ENCODE measurements at places on chromosomes 2 and 18.

- no peak for DNase-seq
These were observed 43.9 kb downstream of the MARCHF4 start for GRCh38 chr2:216328347-216328746.

DNA sequence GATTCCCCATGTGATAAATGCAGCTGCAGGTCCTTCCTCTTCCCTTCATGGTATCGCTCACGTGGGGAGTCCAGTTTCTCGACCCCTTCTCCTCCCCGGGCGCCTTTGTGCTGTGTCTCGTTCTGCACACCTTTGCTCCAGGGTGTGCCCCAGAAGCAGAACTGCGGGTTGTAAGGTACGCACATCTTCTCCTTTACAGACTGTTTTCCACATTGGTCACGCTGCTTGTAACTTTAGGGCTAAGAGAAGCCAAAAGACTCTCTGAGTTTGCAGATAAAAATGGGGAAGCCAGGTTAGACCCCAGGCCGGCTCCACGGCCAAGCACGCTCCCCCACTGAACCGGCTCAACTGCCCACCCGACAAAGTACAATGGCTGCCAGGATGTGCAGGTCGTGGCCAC, 45.9 kb upstream of the TFCP2L1 start:
- DNase-seq: no peak

GRCh38 chr2:217360781-217361482, 501.1 kb upstream of the TNP1 start:
- DNase-seq: no peak

- no peak for DNase-seq
These were observed 41.5 kb upstream of the CHRNA1 start for GRCh38 chr2:174805803-174806202.

GRCh38 chr18:73679941-73680712, 467.5 kb downstream of the FBXO15 start:
- DNase-seq: no peak

GRCh38 chr2:132795220-132795619, 125.2 kb upstream of the LYPD1 start:
- DNase-seq: no peak

- no peak for DNase-seq
These were observed 17.4 kb upstream of the NEMP2 start for GRCh38 chr2:190551928-190552327.

DNA sequence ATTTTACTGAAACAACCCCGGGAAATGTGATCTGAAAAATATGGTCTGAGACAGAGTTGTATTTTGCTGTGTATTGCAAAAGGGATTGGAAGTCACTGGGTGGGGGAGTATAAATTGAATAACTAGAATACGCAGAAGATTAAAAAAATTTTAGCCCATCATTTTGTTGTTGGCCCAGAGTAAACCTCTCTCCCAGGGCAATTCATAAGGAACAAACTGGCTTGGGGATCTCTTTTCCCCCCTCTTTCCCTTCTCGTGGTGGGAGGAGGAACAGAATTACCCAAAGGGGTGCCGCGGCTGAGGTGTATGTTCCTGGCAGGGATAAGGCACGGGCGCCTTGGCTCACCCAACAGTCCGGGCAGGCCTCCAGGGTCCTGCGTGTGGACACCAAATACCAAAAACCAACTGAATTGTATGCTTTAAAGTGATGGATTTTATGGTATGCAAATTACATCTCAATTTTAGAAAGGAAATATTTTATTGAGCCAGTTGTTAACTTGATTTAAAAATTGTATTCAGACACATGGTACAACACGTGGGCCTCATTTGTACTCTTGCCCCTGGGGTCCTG, 121.2 kb upstream of the SPRED2 start:
- no peak for DNase-seq

DNA sequence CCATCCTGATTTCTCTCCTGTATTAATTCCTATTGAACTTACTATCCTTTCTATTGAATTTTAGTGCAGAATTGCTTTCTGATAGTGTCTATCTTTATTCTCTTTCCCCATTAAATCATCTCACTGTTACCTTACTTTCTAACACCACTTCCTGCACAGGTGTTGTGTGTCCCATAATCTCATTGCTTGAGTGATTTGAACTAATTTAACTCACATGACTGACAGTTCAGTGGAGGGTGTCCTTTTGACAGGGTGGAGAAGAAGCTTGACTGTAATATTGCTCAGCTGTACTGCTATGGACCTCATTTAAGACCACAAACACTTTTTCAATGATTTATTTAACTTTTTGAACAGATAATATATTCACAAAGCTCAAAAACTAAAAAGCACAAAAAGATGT, 211.8 kb downstream of the NRXN1 start:
- no peak for DNase-seq

Measured in fibroblast of the conjunctiva (primary cell).